ENCODE measurements at places on chromosomes 12 and 14.

- no peak for DNase-seq
These were observed 67.2 kb downstream of the RIC8B start for GRCh38 chr12:106841510-106842302.

GRCh38 chr12:88752183-88752582, 171.9 kb upstream of the KITLG start:
- DNase-seq, result no peak

GRCh38 chr14:28138341-28138740, 628.2 kb upstream of the FOXG1 start:
- DNase-seq, result peak; percentile 98

DNA sequence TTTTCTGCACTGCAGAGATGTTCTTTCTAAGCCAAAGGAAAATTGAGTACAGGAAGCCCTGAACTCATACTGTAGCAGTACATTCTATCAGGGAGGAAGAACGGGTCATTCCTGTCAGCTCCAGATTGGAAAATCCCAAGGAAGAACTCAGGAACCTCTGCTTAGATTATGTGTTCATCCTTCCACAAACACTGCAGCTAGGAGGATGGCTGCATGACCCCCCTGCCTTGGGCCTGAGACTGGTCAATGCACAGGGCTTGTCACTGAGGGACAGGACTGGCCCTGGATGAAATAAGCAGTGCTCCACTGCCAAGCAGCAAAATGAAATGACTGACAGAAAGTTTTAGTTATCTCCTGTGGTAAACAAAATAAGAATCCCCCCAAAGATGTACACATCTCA, 1406.8 kb upstream of the TMEM132C start:
- no peak for DNase-seq

- peak; percentile 20 for DNase-seq
These were observed 20.6 kb upstream of the SNRPF start for GRCh38 chr12:95838125-95838524.

GRCh38 chr14:28599605-28600004, 167.0 kb upstream of the FOXG1 start:
- DNase-seq, result no peak

GRCh38 chr14:72744416-72745120, 149.3 kb downstream of the DPF3 start:
- no peak for DNase-seq

- peak; percentile 94 for DNase-seq
These were observed 94.9 kb downstream of the NAV3 start for GRCh38 chr12:77925536-77926108.

- DNase-seq, result no peak
These were observed 258.8 kb upstream of the GARIN6 start for GRCh38 chr12:99388671-99389195.

- DNase-seq, result peak; percentile 83
These were observed 366 bp downstream of the LPCAT3 start for GRCh38 chr12:7017870-7018349.

GRCh38 chr14:73339846-73340595, 102.7 kb downstream of the PAPLN start:
- DNase-seq, result peak; percentile 82

- no peak for DNase-seq
These were observed 56.7 kb downstream of the FAM222A start for GRCh38 chr12:109770104-109770860.

GRCh38 chr14:73696466-73697400, 17.5 kb downstream of the PNMA1 start:
- DNase-seq, result no peak

DNA sequence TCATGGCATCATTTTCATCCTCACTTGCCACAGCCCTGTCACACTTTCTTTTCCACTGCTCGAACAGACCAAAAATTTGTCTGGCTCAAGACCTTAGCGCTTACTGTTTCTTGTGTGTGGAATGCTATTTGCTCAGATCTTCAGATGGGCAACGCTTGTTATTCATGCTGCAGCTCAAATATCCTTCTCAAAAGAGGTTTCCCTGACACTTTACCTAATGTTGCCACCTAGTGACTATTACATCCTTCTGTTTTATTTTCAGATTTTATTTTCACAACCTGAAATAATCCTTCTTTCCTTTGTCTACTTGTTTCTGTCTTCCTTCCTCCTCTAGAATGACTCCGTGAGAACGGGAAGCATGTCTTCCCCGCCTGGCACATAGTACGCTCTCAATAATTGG, 5.6 kb downstream of the FBXO33 start:
- DNase-seq, result peak; percentile 62

- DNase-seq, result no peak
These were observed 45.9 kb downstream of the PPP1R13B start for GRCh38 chr14:103801459-103801858.

GRCh38 chr12:68374307-68374982, 42.3 kb upstream of the MDM1 start:
- DNase-seq, result no peak
